ENCODE measurements at places on chromosomes 2 and 18.

- no peak for DNase-seq
These were observed 36.5 kb downstream of the KANSL3 start for GRCh38 chr2:96601382-96602292.

DNA sequence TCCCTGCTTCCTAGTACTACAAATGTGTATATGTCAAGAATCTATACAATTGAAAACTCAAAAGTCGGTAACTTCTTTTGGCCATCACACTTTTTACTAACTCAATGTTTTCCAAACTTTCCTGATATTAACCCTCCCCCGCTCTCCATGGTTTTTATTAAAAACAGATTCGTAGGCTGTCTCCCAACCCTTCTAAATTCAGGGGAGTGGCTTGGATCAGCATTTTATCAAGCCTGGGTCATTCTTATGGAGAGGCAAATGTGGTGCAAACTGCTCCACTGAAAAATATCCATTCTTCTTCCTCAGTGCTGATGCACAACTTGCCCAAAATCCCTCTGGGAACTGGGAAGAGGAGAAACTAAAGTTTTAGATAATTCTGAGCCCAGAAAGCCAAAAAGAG, 134.2 kb downstream of the RIF1 start:
- DNase-seq: no peak

GRCh38 chr2:71884303-71885042, 263.2 kb downstream of the CYP26B1 start:
- no peak for DNase-seq

DNA sequence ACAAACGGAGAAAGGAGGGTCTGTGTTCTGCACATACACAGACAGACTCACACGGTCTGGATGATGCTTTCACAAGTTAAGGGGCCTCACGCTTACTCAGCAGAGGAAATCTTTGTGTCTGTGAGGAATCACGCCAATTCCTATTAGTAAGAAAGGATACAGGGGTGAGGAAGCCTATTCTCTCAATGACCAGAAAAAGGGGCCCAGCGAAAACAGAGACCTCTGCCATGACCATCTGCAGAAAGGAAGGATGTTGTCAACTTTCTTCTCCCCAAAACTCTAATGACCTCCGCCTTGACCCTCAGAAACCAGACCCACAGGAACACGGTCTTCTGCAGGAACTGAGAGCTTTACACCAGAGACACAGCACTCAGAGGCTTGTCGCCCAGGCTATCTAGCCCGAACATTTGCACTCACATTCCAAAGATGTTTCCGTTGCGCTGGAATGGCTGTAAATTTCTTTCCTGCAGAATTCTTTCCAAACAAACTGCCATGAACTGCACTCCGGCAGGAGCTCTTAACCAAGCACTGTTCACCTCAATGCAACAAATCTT, 186.3 kb downstream of the TCF4 start:
- no peak for DNase-seq

DNA sequence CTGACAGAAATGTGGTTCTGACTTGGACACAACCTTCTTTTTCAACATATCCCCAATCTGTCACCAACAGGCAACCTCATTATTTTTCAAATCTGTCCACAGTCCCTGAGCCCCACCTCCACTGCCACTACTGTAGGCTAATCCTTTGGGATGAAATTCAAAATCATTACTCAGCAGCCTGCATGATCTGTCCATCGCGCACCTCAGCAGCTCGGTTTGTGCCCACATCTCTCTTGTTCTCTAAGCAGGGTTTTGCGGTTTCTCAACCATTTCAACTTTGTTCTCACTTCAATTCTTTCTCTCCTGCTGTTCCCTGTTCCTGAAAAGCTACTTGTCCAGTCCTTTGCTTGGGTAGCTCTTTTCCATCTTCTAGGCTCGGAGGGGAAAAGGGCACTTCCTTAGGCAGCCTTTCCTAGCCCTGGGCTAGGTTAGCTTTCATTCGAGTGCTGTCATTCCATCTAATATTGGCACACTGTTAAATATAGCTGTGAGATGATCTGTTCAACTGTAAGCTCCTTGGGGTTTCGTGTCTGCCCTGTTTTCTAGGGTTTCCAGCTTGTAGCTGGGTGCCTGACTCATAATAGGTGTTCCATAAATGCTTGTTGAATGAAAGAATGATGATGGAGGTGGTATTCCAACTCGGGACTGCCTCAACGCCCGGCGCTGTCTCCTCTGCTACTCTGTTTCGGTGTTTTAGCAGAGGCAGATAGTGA, 653 bp upstream of the ANKAR start:
- DNase-seq: no peak

GRCh38 chr2:336360-336759, 48.5 kb upstream of the ALKAL2 start:
- no peak for DNase-seq

GRCh38 chr2:113281910-113282746, 3.4 kb upstream of the PAX8 start:
- DNase-seq: no peak
